ENCODE measurements at places on chromosomes 7 and 10. TPM values are rescaled to one million over a fixed set of nuclear protein-coding genes. Genes with fewer than 3 reads are reported as not detected.

SYT15 gene
- total RNA-seq = 1.0 TPM

DNA sequence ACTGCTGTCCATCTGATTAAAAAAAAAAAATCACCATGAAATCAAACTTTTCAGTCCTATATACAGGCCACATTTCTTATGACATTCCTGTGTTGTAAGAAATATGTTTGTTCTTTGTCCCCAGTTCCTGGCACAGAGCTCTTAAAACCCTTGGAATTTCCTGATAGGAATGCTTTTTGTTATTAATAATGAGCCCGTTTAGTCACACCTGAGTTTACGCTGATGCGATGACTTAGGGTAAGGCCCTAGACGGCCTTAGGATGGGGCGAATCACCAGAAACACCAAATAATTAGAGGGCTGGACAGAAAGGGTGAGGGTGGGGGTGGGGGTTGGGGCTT is 17.5 kb downstream of the TSPAN15 start:
- peaks cover 19% of the 10 kb centered on the region for H3K27me3 ChIP-seq
- no peaks in the 10 kb centered on the region for H3K36me3 ChIP-seq
- peaks cover 47% of the 10 kb centered on the region for H3K4me1 ChIP-seq

- no peak overlapping the region for H3K4me3 ChIP-seq
- no peaks in the 10 kb centered on the region for H3K4me1 ChIP-seq
- no peak for DNase-seq
These were observed 184.2 kb downstream of the FRMD4A start for GRCh38 chr10:14146501-14146900.

DNA sequence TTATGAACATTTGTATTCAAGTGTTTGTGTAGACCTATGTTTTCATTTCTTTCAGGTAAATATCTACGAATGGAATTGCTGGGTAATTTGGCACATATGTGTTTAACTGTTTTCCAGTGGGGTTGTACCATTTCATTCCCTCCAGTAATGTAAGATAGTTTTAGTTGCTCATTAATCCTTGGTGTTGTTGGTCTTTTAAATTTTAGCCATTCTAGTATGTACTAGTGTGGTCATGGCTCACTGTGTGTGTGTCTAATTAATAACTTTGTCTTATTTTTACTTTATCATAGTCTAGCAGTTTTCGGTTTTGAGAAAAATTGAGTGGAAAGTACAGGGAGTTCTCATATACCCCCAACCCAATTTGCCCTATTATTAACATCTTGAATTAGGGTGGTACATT is 278.8 kb downstream of the CAMK1D start:
- no peak overlapping the region for H3K4me3 ChIP-seq
- no peaks in the 10 kb centered on the region for H3K36me3 ChIP-seq
- peaks cover 2% of the 10 kb centered on the region for H3K4me1 ChIP-seq
- no peak for DNase-seq
- H3K27ac ChIP-seq = no peak overlapping the region

GRCh38 chr10:60358282-60358681 is 31.4 kb downstream of the ANK3 start:
- H3K4me1 ChIP-seq = no peaks in the 10 kb centered on the region
- no peak overlapping the region for H3K4me3 ChIP-seq
- no peaks in the 10 kb centered on the region for H3K36me3 ChIP-seq
- DNase-seq = no peak
- no peak overlapping the region for H3K27ac ChIP-seq

OR9A2 gene
- not detected for total RNA-seq

DNA sequence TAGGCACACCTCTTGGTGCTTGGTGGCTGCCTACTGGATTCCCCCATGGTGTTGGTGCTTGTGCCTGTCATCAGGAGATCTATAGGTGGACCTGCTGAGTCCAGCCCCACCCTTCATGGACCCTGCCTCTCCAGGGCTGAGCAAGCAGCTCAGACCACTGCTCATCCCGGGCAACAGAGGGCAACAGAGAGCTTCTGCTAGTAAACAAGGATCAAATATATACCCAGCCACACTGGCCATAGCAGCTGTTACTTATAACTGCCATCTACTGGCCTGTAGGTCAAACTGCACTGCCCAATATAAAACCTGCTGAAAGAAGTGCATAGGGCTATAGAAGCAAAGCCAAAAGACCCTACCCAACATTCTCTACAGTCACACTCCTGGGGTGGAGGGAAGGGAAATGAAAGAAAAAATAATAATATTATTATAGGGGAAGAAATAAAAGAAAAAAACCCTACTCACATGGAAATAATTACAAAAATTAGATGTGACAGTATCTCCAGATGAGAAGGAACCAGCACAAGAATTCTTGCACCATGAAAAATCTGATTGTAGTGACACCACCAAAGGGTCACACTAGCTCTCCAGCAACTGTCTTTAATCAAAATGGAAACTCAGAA is 54.9 kb upstream of the ZNF800 start:
- DNase-seq = peak; percentile 76
- H3K36me3 ChIP-seq = peaks cover 2% of the 10 kb centered on the region
- no peak overlapping the region for H3K4me3 ChIP-seq

GIMAP5 gene
- total RNA-seq = 63.3 TPM

DNA sequence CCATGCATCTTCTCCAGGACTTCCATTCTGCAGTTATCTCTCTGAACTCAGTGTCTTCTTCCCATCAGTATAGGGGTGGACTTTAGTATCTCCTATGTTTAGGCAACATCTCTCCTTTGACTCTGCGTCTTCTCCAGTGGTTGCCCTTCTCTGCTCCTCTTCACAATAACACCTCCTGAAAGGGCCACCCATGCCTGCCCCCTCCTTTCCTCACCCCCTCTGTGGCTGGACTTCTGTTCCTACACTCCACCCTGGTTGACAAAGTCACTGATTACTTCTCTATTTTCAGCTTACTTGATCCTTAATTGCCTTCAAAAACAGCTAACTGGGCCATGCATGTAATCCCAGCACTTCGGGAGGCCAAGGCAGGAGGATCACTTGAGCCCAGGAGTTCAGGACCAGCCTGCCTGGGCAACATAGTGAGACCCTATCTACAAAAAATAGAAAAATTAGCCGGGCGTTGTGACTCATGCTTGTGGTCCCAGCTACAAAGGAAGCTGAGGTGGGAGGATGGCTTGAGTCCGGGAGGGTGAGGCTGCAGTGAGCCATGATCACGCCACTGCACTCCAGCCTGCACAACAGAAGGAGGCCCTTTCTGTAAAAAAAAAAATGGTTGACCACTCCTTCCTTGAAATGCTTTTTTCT is 13.7 kb downstream of the SRGN start:
- peak overlapping the region; percentile 88 for H3K27ac ChIP-seq
- peaks cover 35% of the 10 kb centered on the region for H3K4me1 ChIP-seq
- peak overlapping the region; percentile 27 for H3K4me3 ChIP-seq
- DNase-seq = peak; percentile 64
- no peaks in the 10 kb centered on the region for H3K27me3 ChIP-seq
